ENCODE measurements at places on chromosomes 6 and 20.
A peak's percentile ranks its signal among the peaks of the same experiment; 100 is the strongest.

GRCh38 chr20:6689339-6689973 is 78.0 kb upstream of the BMP2 start:
- no peak for DNase-seq

DNA sequence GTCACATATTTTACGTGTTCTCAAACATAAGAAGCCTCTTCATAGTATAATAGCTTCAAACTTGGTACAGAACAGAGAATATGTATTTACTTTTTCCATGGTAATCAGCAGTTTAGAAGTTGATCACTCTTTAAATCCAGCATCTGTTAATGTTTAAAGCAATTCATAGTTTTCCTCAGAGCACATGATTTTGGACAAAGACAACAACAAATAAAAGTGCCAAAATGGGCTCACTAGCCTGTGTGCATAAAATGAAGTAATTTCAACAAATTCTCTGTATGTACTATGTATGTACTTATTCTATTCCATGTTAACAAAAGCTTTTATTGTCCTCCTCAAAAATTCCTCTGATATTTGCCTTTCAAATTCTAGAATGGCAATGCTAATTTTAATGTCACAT is 38.1 kb upstream of the UST start:
- no peak for DNase-seq

- no peak for DNase-seq
These were observed 561.3 kb upstream of the CDH4 start for GRCh38 chr20:60690771-60691170.

- peak; percentile 53 for DNase-seq
These were observed at the start of gene RIPOR3 for GRCh38 chr20:50690650-50691572. RIPOR3 (minus strand) TSS chr20:50691542; CDS start chr20:50691128, 414 bp downstream.

GRCh38 chr6:144351379-144352127 is 66.4 kb downstream of the UTRN start:
- DNase-seq: no peak
